ENCODE measurements at places on chromosomes 16 and 17.

DNA sequence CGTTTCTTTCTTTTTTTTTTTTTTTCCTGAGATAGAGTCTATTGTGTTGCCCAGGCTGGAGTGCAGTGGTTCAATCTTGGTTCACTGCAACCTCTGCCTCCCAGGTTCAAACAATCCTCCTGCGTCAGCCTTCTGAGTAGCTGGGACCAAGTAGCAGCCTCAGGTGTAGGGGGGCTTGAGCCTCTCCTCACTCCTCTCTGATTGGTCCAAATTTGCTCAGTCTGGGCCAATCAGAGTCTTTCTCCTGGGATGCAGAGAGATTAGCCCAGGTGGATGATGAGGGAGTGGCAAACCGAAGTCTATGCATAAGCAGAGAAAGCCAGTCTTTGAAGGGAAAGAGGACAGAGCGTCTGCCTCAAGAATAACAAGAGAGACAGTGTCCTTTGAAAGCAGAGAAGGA, 99.0 kb downstream of the BMERB1 start:
- DNase-seq = no peak

GRCh38 chr17:71634376-71634775, 486.4 kb upstream of the SOX9 start:
- DNase-seq = no peak

GRCh38 chr17:33121272-33121671, 129.6 kb downstream of the SPACA3 start:
- no peak for DNase-seq

GRCh38 chr17:70238646-70239045, 69.3 kb downstream of the KCNJ2 start:
- DNase-seq = no peak

DNA sequence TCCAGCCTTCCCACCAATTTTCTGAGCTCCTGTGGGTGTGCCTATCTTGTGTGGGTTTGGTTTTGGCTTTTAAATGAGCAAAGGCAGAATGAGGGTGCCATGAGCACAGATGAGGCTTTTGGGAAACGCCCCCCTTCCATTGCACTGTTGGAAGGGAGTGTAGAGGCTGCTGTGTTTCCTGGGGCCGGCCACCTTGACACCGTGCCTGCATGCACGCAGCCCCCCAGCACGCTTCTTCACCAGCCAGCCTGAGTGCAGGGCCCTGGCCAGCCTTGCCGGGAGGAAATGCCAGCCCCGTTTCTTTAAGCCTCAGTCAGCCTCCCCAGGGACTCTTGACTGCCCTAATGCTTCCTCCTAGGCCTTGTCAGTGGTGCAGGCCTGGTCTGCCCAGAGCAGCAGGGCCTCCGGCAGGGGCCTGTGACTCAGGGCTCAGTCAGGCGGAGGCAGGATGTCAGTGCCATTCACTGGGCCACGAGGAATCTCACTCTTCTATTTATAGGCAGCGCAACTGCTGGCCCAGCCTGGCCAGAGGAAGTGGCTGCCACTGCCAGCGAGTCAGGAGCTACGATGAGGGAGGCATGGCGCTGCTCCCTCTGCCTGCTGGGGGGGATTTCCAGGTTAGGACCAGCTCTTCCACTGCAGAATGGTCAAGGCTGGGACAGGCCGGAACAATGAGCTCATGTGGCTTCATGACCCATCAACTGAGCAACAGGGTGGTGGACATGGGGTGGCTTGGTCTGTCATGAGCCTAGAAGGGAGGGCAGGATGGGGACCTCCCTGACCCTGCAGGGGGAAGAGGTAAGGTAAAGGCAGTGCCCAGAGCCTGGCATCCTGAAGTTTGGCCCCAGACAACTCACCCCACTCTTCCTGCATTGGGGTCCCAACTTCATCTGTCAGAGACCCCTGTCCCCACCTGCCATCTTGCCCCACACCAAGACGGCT, 205.2 kb downstream of the RAB11FIP4 start:
- DNase-seq = peak; percentile 5

- peak; percentile 98 for DNase-seq
Measured at GRCh38 chr17:8125154-8125946, 1.4 kb upstream of the HES7 start.

- no peak for DNase-seq
Measured at GRCh38 chr17:17988427-17988945, 15.8 kb downstream of the DRC3 start.

DNA sequence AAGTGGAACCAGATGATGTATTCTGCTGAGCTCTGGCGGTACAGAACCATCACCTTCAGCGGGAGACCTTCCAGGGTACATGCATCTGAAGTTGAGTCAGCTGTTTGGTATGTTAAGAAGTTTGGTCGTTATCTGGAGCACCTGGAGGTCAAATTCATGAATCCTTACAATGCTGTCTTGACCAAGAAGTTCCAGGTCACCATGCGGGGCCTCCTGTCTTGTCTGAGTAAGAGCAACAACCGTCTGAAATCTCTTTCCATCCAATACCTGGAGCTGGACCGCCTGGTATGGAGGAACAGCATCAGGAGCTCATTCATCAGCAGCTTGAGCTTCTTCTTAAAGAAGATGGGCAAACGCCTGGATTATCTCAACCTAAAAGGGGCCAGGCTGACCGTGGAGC, 4.0 kb downstream of the FBXO39 start:
- no peak for DNase-seq

- no peak for DNase-seq
Measured at GRCh38 chr17:42878123-42878880, 22.3 kb upstream of the G6PC1 start.

- DNase-seq = no peak
Measured at GRCh38 chr17:49547566-49547965, 28.1 kb upstream of the NXPH3 start.

GRCh38 chr17:67435122-67435521, 58.0 kb downstream of the PITPNC1 start:
- DNase-seq = peak; percentile 37

DNA sequence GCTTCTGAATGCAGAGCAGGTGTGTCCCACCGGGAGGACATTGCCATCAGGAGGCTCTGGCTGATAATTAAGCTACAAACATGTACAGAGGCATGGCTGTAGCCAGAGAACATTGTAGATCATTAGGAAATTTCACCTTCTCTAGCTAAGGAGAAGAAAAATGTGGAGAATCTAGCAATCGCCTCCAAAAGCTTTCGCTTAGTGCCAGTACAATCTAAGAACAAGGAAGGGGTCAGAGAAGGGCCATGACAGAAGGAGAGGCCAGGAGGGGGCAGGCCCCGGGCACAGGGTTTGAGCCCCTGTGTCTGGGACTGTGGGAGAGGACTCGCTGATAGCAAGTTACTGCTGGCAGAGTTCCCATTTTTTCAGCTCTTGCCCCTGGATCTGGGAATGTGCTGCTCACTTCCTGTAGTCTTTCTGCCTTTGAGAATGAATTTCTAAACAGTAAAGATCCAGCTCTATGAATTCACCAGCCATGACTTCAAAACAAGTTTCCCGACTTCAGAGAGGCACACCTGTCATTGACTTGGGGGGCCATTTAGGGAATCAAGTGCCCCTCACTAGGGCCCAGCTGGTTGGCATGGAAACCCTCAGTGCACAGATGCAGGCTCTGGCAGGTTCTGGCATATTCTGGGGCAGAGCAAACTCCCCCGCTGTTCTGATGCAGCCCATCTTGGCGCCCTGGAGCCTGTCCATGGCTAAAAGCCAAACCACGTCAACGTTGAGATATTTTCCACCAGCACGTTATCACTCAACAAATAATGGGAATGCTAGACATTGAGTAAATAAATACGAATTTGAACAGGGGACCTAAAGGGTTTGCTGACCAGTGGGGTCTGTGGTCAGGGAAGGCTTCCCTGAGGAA, 59.5 kb upstream of the CACNG4 start:
- DNase-seq = no peak

DNA sequence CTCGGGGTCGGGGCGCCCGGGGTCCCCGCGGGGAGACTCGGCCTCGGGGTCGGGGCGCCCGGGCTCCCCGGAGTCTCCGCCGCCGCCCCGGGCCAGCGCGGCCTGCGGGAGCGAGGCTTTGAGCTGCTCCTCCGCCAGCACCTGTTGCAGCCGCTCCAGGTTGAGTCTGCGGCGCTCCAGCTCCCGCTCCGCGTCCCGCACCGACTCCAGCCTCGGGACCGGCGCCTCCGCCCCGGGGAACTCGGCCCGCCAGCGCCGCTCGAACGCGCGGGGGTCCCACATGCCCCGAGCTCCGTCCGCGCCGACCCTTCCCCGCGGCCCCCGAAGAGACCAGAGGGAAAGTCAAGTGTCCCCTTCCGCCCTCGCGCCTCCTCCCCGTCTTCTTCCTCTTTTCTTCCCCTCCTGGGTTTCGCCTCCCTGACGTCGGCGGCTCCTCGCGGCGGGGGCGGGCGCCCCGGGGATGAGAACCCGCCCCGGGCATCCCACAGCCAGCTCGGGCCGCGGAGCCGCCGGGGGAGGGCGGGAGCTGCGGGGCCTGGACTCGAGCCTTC, 40.8 kb upstream of the BHLHA9 start:
- DNase-seq = peak; percentile 5

DNA sequence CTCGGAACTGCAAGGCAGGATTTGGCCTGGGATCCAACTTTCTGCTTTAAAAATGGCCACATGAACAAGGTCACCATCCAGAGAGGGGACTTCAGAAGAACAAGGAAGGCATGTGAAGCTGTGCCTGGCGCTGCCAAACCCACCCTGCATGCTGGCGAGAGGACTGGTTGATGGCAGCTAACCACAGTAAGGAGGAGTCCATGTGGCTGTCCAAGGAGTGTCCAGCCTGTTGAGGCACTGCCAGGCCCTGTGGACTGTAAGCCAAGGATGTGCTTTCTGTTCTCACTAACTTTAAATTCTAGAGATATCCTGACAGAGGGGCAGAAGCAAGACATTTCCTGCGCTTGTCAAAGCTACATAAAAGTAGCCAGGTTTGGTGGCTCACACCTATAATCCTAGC, 40.4 kb downstream of the CDK5R1 start:
- no peak for DNase-seq

DNA sequence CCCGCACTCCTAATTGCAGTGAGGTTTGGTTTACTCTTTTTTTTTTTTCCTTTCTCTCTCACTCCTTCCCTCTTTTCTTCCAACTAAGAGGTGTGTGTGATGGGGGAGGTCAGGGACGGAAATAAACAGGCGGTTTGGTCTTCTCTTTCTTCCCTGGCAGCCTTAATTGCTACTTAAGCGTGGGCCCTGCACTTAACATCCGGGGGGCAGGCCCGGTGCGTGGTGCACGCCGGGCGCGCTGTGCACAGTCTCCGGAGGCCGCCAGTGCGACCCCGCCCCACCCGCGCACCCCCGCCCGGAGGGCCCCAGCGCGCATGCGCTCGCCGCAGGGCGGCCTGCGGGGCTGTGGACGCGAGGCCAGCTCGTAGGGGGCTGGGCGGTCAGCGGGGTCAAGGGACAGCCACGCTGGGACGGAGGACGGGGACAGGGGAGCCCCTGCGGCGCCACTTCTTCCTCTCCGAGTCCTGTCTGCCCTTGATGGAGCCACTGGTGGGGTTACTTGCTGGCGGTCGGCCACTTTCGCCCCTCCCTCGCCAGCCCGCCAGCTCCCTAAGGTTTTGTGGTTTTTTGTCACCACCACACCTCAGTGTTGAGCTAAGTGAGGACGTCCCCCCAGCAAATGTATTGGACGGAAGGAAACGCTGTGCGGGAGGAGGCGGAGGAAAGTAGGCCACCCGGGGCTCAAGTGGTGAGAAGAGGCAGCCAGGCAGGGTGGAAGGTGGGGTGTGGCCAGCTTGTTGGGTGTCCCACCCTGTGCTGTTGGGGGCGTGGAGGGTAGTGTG, 120.9 kb downstream of the MRM1 start:
- peak; percentile 72 for DNase-seq

GRCh38 chr17:36609498-36609862, 8.1 kb downstream of the MRM1 start:
- DNase-seq = no peak

GRCh38 chr16:75143941-75144340, 4.4 kb upstream of the ZFP1 start:
- no peak for DNase-seq

DNA sequence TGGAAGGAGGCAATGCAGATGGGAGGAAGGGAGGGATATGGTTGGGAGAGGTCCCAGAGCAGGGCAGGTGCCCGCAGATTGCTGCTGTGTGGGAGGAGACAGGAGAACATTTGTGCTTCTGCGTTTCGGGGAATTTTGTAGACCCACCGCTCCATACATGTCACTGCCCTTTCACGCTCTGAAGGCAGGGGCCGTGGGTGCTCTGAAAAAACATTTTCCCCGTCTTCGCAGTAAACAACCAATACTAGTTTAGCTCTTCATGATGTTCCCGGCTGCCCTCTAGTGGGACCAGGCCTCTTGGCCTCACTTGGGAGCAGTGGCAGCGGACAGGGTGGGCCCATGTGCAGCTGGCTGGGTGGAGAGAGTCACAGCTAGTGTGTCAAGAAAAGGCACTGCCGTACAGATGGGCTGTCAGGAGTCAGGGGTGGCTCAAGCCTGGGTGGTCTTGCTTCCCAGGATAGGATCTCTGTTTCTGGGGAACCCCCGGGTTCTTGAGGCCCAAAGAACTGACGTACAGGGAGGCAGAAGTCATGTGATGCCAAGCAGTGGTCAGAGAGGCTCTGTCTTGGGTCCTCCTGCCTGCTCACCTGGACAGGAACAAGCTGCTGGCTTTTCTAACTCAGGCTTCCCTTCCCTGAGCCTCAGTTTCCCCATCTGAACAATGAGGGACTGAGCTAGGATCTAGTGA, 46.5 kb upstream of the CPNE2 start:
- DNase-seq = no peak

DNA sequence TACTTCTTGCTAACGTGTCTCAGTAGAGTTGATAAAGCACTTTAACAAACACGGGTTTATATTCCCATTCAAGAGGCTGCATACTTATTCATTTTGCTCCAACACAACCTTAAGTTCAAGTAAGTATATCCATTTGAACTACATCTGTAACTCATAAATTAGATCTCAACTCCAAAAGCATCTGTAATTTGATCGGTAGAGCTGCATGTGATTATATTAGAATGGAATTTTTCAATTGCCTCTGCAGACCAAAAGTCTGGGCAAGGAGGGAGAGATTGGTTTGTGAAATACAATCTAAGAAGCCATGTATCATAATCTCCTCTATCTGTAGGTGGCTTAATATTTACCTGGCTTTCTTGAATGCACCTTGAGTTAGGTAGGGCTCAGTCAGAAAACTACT, 371.0 kb downstream of the RBFOX1 start:
- DNase-seq = no peak

- DNase-seq = no peak
Measured at GRCh38 chr16:25478476-25478875, 213.3 kb upstream of the HS3ST4 start.

- no peak for DNase-seq
Measured at GRCh38 chr17:74241431-74241830, 28.1 kb downstream of the TTYH2 start.

Data from stimulated activated CD4-positive, alpha-beta T cell treated with anti-CD3 and anti-CD28 coated beads, Interleukin-12 subunit alpha, Interleukin-12 subunit beta, amount 100 ng/mL, for 48 hours (primary cell).